NCI-H1417 treated with DMSO at 0.1 percent for 48 hours (cell line): ENCODE measurements at places on chromosomes 6 and 20.

DNA sequence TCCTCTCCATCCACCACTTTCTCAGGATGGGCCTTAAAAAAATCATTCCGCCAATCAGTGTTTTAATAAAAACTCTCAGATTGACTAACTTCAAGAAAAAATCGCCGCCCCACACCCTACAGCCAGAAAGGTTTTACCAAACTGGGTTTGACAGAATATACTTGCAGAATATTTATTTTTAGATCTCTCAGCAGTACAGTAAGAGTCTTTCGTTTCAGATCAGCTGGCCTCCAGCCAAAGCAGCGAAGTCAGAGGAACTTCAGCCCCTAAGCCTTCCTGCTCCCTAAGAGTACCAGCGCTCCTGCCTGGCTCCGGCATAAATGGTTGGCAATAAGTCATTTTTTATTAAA, 24.7 kb downstream of the TBC1D7 start:
- no peak for DNase-seq

DNA sequence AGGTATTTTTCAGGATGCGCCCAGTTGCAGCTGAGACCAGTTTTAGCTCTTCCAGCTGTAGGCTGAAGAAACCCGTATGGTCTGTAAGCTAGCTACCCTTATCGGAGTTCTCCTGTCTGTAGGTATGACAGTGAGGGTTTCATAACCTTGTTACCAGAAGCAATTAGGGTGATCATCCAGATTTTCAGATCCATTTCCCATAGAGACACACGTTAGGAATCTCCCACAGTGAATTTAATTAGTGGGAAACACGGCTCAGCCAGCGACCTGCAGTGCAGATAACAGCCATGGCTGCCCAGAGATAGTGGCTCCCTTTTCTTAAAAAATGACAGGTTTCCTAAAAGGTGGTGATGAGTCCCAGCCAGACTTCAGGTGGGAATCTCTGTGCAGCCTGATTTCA, 111.1 kb downstream of the BTBD3 start:
- no peak for DNase-seq

GRCh38 chr6:106490030-106490429, 129.5 kb downstream of the CRYBG1 start:
- no peak for DNase-seq

DNA sequence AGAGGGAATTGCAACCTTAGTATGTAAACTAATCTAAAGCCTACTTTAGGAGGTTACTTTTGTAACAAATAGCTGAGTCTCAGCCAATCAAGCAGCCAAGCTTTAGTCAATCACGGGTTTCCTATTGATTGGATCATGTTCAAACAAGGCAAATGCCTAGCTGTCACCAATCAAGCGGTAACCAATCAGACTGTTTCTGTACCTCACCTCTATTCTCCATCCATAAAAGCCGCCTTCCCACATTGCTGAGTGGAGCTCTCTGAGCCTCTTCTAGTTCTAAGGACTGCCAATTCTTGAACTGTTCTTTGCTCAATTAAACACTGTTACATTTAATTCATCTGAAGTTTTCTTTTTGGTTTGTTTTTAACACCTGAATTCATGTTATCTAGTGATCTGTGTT, 148.4 kb upstream of the BMP5 start:
- DNase-seq: no peak

- no peak for DNase-seq
These were observed 833.4 kb upstream of the MAP3K7 start for GRCh38 chr6:91420243-91420642.

- no peak for DNase-seq
These were observed 121.2 kb upstream of the LAMP5 start for GRCh38 chr20:9392892-9393857.

DNA sequence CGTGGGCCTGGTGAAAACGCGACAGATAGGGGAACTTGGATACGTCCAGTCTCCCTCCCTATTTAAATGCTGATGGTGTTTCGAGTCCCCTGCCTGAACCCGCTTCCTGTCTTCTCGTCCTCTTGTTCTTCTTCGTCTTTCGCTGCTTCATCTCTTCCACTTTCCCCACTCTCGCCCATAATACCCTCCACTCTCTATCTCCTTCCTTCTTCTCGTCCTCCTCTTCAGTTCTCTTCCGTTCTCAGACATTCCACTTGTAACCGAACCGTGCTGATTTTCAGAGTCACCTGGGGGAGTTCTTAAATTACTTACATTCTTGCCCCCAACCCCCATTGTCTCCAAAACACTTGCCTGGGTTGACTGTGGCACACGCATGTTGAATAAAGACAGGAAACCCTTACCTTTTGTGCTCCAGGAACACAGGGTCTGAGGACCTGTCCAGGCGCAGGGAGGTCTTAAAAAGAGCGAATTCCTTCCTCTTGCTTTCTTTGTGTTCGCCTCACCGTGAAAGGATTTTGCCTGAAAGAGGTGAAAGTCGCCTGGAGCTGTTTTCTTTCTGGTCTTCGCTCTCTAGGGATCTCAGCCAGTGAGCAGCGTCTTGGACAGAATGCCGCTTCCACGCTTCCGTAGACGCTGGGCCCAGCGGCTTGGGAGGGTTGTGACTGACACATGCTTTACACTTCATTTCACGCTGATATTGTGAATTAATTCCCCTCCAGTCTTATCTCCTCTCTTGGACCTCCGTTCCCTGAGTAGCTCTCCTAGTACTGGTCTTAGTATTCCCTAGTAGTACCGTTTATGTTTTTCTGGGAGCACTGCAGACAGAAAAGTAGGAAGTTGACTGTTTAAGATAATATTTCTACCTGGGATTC, 184.0 kb downstream of the GPX5 start:
- no peak for DNase-seq

DNA sequence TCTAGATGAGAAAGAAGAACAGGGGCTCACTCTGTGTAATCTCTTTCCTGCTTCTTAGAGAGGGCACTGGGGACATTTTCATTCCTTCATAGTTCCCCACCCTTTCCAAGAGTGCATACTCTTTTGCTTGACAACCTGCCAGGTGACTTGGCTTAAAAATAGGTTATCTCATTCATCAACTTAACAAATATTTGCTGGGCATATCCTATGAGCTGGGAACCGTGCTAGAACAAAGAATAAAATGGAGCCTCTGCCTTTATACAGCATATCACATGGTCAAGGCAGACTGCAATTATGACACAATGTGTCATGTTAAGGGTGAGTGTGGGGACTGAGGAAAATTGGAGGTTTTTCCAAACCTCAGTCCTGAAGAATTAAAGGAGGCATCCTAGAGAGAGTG, 209.8 kb upstream of the FOXA2 start:
- DNase-seq: no peak

GRCh38 chr6:85078058-85078457, 313.7 kb upstream of the TBX18 start:
- no peak for DNase-seq

DNA sequence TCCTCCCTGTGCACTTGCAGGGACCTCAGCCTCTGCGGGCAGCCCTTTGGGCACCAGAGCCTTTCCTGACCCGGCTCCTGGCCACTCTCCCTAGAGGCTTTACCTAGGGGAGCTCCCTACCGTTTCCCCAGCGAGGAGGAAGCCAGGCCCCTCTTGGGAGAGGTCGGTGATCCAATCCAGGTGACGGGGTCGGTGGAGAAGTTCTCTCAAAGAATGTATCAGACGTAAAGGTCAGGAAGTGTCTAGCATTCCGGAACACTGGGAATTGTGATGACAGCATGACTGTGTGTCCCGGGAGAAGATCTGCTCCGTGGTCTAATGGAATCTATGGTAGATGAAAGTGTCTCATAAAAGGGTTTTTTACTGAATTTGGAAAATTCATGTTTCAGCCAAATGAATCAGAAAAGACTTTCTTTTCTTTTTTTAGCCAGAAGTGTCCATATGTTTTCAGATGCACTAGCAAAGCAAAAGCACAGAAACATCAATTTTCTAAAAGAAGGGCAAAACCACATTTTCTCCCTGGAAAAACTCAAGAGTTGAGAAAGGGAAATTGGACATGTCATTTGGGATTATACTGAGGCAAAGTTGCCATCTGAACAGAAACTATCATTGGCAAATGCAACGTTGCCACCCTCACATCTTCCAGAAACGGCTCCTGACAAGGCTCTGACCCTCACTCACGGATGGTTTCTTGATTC, 289.4 kb downstream of the THBS2 start:
- DNase-seq: no peak

GRCh38 chr6:118558464-118559217, 10.5 kb downstream of the PLN start:
- no peak for DNase-seq

DNA sequence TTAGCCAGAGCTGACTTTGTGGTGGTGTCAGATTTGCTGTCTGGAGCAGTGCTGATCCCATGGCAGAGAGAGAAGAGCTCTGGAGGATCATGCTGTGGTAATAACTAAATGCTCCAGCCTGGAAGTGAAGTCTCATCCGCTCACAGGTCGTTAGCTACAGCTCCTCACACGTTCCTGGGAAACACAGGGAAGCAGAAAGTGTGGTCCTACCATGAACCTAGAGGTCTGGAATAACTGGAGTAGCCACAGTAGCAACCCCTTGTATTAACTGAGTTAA, 2.7 kb downstream of the HIVEP1 start:
- DNase-seq: no peak

DNA sequence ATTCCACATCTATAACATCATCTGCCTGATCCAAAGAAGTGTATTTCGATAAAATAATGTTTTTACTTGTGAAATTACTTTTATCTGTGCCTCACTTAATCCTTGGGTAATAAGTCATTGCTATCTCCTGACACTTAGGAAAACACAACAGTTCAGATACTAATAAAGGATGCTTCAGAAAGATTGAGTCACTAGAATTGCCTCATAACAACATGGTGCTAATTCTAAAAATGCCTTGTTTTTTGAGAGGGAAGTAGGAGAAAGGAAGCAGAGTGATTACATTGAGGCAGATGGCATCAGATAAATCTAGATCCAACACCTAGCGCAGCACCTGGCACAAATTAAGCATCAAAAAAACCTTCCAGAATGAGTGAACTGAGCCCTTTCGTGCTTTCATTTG, 69.0 kb downstream of the NCOA7 start:
- no peak for DNase-seq

DNA sequence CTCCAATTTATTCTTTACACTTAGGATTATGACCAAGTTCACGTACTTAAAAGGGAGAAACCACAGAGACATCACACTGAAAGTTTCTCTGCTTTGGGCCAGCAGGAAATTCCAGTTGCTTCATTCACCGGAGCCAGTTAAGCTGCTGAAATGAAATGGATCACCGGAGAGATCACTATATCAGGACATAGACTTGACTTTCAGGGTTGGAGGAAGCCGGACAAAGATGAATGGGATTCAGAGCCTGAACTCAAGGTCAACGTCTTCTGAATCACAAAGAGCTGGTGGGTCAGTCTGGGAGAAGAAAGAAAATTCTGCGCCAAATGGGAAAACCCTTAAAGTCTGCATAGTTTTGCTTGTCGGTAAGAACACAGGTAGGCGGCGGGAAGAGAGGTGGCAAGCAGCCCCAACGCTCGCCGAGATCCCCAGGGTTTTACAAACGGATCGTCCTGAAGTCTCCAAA, 81.9 kb upstream of the CCDC28A start:
- no peak for DNase-seq

DNA sequence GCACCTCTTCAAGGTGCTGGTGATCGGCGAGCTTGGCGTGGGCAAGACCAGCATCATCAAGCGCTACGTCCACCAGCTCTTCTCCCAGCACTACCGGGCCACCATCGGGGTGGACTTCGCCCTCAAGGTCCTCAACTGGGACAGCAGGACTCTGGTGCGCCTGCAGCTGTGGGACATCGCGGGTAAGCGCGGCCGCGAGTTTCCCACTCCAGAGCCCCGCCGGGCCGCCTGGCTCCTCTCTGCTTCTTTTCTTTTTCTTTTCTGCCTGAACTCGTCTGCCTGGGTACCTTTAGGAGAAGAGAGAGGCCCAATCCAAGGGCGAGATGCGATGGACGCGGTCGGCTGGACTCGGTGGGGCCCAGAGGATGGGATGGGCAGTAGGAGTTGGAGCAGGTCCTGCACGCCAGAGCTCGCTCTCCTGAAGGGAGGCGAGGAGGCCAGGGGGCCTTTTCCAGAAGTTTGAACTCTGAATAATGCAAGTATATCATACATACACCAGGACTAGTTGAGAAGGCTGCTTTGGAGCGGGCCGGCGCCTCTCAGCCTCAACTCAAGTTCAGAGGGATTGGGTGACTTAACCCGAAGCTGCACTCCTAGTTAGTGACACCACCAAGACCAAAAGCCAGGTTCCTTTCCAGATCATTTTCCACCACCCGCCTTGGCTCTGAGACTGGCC, 445 bp downstream of the RAB32 start:
- DNase-seq: no peak

GRCh38 chr6:31266567-31267360, 5.1 kb downstream of the HLA-C start:
- DNase-seq: no peak
